Kidney tubule cell (primary cell): ENCODE measurements at places on chromosomes 4 and X.
A peak's percentile ranks its signal among the peaks of the same experiment; 100 is the strongest.

GRCh38 chrX:100747090-100747489 is 15.2 kb upstream of the SYTL4 start:
- DNase-seq, result no peak

DNA sequence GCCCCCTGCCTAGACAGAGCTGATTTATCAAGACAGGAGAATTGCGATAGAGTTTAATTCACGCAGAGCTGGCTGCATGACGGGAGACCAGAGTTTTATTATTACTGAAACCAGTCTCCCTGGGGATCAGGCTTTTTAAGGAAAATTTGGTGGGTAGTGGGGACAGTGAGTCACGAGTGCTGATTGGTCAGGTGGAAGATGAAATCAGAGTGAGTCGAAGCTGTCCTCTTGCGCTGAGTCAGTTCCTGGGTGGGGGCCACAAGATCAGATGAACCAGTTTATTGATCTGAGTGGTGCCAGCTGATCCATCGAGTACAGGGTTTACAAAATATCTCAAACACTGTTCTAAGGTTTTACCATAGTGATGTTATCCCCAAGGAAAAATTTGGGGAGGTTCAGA is 36.6 kb downstream of the MYOZ2 start:
- peak; percentile 10 for DNase-seq

DNA sequence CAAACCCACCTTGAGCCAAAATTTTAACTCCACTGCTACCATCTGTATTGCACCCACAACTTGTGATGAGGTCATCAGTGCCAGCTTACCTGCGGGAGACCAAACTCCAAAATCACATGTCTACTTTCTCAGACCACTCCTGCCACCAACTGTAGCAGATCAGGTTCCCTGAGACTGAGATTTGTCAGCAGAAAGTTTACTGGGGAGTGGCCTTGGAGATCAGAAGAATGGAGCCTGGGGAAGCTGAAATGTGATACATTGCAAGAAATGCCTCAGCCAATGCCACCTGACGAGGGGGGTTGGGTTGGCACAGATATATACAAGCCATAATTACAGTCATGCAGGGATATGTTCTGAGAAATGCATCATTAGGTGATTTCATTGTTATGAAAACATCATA is 19.1 kb downstream of the HAUS3 start:
- DNase-seq, result no peak

- peak; percentile 3 for DNase-seq
These were observed at the start of gene NHSL2 for GRCh38 chrX:71910643-71910985. Gene NHSL2, plus strand, starts transcription at chrX:71910845.

DNA sequence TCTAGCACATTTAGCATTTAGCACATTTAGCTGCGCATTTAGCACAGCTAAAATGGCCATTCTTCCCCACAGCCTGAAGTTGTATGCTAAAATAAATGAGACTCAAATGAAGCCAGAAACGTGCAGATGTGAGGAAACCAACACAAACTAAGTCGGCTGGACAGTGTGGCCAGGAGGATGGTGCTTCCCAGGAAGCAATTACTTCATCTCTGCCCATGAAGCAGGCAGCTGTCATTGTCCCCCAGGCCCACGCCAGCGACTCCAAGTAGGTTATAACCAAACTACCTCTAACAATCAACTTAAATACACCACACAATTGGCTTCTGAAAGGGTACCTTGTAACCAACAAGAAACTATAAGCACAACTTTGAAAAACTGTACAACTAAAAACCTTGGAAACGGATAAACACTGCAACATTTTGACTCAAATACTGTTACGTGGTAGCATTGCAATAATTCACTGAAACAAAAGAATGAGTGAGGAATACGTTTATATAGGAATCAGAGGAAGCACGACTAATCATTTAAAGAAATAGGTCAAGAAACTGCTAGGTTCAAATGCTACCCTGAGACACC is 39.2 kb downstream of the AFAP1 start:
- no peak for DNase-seq

DNA sequence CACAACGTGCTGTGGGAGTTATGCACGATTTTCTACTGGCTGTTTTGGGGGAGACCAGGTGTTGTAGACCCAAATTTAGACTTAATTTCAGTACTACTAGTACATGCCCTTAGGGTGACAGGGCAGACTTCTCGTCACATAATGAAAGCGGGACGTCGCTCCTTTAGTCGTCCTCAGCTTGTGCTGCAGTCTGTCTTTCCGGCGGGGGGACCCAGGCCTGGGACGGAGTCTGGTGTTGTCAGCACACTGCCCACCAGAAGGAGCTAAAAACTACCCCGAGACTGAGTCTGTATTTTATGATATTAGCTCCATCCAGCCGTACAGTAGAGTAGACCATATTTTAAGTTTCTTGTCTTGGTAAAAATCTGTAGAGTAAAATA is 35.5 kb downstream of the NOP14 start:
- DNase-seq, result no peak

DNA sequence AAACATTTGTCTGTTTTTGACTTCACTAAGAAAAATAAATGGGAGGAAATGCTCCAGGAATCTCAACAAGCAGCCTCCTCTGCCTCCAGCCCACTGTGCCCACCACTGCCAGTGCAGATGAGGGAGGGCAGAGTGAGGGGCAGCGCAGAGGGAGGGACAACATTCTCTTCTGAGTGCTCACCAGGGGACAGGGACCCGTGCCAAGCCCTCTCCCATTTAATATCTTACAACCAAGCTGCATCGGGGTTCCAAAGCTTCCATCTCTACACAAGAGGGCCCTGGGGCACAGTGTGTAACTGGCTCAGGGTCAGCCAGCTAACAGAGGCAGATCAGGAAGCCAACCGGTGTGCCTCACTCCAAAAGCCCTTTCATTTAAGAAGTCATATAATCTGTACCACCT is 120.4 kb downstream of the NSUN7 start:
- no peak for DNase-seq

DNA sequence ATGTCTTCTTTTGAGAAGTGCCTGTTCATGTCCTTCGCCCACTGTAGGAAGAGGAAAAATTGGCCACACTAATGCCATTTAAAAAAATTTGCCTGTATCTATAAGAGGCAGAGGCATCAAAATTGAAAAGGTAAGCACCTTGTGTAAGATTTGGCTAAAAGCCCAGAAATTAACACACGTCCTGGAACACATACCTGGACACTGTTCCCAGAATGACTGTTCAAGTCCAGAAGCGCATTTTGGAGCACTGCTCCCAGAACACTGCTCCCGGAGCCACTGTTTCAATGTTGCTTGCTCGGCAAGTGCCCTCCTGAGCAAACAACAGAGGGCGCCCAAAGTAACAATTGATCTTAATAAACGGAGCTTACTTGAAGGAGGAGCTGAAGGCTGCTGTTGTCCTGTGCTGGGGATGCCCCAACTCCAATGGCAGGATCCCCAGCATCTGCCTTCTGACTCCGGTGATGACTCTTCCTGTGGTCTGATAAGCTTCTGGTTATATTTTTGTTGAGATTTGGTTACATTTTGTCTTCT is 1958.6 kb downstream of the C4orf33 start:
- DNase-seq, result no peak

DNA sequence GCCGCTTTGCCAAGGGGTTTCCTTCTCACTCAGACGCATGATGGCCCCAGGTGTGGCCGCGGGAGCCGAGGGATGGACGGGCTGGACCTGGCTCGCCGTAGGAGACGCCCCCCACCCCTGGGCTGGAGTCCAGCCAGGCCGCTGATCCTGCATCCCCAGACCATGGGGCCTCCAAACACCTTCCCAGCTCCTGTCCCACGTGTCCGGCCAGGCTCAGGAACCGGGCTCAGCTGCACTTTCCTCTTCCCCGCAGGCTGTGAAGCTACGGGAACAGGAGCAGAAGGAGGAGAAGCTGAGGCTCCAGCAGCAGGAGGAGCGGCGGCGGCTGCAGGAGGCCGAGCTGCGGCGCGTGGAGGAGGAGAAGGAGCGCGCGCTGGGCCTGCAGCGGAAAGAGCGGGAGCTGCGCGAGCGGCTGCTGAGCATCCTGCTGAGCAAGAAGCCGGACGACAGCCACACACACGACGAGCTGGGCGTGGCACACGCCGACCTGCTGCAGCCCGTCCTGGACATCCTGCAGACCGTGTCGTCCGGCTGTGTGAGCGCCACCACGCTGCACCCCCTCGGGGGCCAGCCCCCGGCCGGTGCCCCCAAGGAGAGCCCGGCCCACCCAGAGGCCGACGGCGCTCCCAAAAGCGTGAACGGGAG is 9.1 kb downstream of the AKAP17A start:
- DNase-seq, result no peak

DNA sequence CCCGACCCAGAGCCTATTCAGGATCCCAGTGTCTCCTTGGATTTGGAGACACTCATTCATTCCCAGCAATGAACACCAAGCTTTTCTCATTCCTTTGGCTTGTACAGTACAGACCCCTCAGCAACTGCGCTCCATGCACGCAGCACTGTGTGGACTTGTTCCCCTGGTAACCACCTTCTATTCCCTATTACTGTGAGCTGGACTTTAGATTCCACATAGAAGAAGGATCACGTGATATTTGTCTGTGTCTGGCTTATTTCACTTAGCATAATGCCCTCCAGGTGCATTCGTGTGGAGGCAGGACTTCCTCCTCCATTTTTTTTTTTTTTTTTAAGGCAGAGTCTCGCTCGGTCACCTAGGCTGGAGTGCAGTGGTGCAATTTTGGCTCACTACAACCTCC is 106.4 kb downstream of the PHKA2 start:
- DNase-seq, result peak; percentile 13

GRCh38 chrX:53798281-53798680 is 111.8 kb upstream of the HUWE1 start:
- no peak for DNase-seq

DNA sequence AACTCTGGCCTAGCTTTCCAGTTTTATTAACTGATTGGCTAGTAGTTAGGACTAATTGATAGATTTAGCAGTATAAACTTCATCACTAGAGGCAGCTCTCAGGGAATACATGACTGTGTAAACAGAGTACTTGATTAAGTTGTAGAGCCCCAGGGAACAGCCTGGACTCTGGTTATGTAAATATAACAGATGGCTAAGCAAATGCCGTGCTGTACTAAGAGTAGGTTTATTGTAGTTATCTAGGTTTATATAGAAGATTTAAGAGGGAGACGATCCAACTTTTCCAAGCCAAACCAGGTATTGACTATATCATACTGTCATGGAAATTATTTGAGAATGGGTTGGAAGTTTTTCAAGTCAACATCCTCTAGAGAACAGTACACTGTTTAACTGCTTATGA is 463.4 kb upstream of the GRID2 start:
- DNase-seq, result no peak

DNA sequence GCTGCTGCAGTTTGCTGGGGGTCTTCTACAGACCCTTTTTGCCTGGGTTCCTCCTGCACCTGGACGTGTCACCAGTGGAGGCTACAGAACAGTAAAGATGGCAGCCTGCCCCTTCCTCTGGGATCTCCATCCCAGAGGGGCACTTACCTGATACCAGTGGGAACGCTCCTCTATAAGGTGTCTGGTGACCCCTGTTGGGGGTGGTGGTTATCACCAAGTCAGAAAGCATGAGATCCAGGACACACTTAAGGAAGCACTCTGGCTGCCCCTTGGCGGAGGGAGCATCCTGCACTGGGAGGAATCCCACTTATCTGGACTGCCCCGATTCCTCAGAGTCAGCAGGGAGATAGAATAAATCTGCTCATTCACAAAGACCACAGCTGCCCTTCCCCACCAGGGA is 218.9 kb upstream of the GALNTL6 start:
- no peak for DNase-seq

DNA sequence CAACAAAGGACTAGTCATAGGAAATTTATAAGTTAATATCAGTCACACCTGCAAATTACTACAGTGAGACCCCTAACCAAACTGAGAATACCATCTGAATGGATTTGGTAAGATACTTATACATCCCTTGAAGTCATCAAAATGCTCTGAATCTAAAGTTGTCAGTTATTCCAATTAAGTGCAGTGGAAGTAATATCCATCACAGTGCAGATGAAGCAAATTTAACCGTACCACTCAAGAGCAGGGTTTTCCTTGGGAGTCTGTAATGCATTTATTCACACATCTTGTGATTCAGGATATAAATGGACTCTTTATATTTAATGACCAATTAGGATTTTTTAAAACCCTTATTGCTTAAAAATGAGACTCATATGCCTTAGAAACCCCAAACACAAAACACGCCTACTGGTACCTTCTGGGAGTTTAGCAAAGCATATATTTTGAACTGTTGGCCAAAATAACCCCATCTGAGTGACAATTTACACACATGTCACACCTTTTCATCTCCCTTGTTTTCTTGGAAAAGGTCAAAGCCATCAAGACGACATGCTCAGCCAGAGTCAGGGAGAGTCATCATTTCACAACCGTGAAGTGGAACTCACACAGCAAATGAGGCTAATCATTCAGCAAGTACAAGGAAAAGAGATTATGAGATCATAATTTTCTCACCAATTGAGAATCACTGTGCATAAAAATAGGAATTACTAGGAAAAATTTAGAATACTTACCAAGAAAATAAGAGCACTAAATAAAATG is 303.7 kb downstream of the HNRNPD start:
- DNase-seq, result no peak

- DNase-seq, result no peak
These were observed 14.1 kb downstream of the GABRA4 start for GRCh38 chr4:46979283-46979682.

DNA sequence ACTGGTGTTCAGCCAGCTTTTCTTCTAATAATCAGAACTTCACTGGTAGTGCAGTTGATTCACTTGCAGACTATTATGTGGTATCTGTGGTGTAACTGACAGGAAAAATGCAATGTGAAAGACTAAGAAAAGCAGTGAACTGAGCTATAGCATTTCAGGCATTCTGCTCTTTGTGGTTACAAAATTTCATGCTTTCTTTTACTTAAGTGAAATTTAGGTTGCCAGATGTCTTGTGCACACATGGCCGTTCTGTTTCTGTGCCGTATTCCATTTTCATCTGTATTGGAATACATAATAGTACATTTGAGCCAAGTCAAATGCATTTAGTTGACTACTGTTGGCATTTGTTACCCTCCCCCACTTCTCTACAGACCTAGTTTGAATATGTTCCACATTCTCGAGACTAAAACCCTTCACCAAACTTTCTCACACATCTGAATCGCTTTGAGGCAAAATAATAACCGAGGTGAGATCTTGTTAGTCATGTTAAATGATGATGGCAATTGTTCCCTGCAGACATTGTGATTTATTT is 8.2 kb downstream of the RTL3 start:
- DNase-seq, result peak; percentile 49

DNA sequence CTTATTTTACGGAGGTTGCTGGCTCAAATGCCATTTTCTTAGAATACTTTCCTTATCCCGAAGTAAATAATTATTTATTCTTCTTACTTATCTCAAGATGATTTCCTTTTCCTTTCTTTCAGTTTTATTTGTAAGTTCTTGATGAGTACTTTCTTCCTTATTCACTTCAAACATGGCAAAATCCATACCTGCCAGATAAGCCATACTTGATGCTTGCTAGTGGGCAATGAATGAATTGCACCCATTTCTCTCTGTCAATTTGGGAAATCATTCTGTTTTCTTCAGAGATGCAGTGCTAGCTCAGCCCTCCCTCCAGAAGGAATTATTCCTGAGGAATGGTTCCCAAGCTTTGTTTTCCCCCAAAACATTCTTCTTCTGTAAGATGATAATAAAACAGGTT is 598.3 kb downstream of the SPRY1 start:
- no peak for DNase-seq

- DNase-seq, result no peak
These were observed 722 bp upstream of the EFHC2 start for GRCh38 chrX:44344194-44344593.
